Common myeloid progenitor, CD34-positive (primary cell): ENCODE measurements at places on chromosomes 5 and 9.

DNA sequence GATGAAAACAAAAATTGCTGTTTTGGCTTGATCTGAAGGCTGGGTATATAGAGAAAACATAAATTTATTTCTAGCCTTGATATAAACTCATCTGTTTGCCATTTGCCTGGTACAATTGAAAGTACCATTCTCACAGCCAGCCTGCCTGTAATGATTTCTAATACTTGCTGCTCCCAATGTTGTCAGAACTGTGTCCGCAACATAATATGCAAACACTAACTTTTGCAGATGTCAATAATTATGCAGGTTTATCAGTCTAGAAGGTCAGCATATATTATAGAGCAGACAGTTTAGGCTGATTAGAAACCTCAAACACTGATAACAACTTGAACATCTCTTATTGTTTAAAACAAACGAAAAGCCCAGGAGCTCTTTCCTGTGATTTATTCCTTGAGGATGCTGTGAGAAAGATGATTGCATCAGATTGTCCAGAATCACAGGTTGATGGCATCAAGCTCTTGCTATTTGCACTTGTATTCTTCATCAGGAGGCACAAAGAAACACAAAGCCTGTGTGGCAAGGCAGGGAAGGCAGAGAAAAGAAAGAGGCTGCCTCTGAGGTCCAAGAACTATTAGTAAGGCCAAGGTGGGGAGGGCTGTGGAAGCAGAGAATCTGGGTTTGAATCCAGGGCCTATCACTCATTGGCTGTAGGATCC is 21.4 kb upstream of the HMHB1 start:
- DNase-seq: no peak

- no peak for DNase-seq
Observed at GRCh38 chr9:107681988-107682387, 192.4 kb upstream of the KLF4 start.

DNA sequence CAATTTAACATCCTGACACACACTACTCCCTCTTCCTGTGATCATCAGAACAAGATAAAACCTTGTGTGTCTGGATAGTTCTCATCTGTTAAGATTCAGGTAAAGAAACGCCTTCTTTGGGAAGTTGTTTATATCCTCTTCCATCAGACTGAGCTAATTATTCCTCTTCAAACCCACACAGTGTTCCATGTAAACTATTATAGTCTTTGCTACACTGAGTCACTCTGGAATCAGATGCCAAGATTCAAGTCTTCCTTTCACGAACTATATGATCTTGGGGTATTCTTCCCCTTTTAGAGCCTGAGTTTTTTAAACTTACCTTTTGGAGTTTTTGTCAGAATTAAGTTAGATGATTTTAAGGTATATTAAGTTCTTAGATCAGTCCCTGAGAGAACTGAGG is 2.0 kb downstream of the OR1J1 start:
- DNase-seq: no peak

- no peak for DNase-seq
Observed at GRCh38 chr9:82332018-82332773, 343.6 kb downstream of the SPATA31D1 start.

DNA sequence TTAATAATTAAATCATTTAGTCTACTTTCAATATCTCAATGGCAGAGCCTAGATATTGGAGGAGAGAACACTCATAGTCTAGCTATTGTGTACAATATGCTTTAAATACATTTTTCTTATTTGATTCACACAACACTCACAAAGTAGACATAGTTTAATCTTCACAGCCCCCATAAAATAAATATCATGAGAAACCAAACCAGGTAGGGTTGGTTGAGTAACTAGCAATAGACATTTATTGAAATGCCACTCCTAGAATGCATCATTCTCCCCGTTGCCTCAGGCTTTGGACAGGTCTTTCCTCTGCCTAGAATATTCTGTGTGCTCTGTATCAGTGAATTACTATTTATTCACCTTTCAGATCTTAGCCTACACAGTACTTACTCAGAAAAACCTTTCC is 141.9 kb downstream of the CEMIP2 start:
- no peak for DNase-seq
